ENCODE measurements at places on chromosomes 7 and 10. TPM values are rescaled to one million over a fixed set of nuclear protein-coding genes. Genes with fewer than 3 reads are reported as not detected.

CYP3A4 gene
- total RNA-seq, result not detected

CRPPA gene
- 0.99 TPM for total RNA-seq

KIAA1217 gene
- total RNA-seq, result 0.85 TPM

TMEM176A gene
- not detected for total RNA-seq

FGFBP3 gene
- 1.7 TPM for total RNA-seq

FANK1 gene
- 0.60 TPM for total RNA-seq

TUBAL3 gene
- not detected for total RNA-seq

LBX1 gene
- total RNA-seq, result not detected

HOXA7 gene
- not detected for total RNA-seq

CDH23 gene
- total RNA-seq, result 9.0 TPM

ASZ1 gene
- not detected for total RNA-seq

HIPK2 gene
- total RNA-seq, result 36.9 TPM

MYH16 gene
- not detected for total RNA-seq

NKX2-3 gene
- not detected for total RNA-seq

OR2A7 gene
- 1.2 TPM for total RNA-seq

TMEM229A gene
- not detected for total RNA-seq

CALHM3 gene
- total RNA-seq, result not detected

MEOX2 gene
- total RNA-seq, result not detected

NXPH1 gene
- total RNA-seq, result not detected

ZFAND2A gene
- total RNA-seq, result 73.6 TPM

SPDYE9 gene
- not detected for total RNA-seq

NRAP gene
- not detected for total RNA-seq

PTPN20 gene
- total RNA-seq, result 0.82 TPM

TECPR1 gene
- 76.5 TPM for total RNA-seq

ZPBP gene
- total RNA-seq, result not detected

HYAL4 gene
- total RNA-seq, result not detected

CNPY4 gene
- 22.6 TPM for total RNA-seq

C10orf143 gene
- 5.5 TPM for total RNA-seq

GPR141 gene
- 0.52 TPM for total RNA-seq

ANXA8L1 gene
- not detected for total RNA-seq

FLNC gene
- total RNA-seq, result 0.05 TPM

ZNF511 gene
- 28.1 TPM for total RNA-seq

LRRC18 gene
- not detected for total RNA-seq

GRID1 gene
- not detected for total RNA-seq

TCERG1L gene
- total RNA-seq, result not detected

ASAH2 gene
- 2.5 TPM for total RNA-seq

PNLIP gene
- total RNA-seq, result not detected

AKR1B15 gene
- not detected for total RNA-seq

CCNY gene
- total RNA-seq, result 74.4 TPM

FAM180A gene
- not detected for total RNA-seq

PSD gene
- 2.9 TPM for total RNA-seq

LRRD1 gene
- not detected for total RNA-seq

MYL7 gene
- not detected for total RNA-seq

RBM20 gene
- not detected for total RNA-seq

ELOVL3 gene
- not detected for total RNA-seq

SLC26A5 gene
- not detected for total RNA-seq

DYNC1I1 gene
- 0.31 TPM for total RNA-seq

SLC39A12 gene
- not detected for total RNA-seq

PRXL2A gene
- total RNA-seq, result 1.5 TPM

CPED1 gene
- total RNA-seq, result 0.40 TPM

SMKR1 gene
- total RNA-seq, result 0.77 TPM

IL6 gene
- total RNA-seq, result 0.57 TPM

EN2 gene
- not detected for total RNA-seq

PARD3 gene
- 8.2 TPM for total RNA-seq

PTN gene
- not detected for total RNA-seq

CUEDC2 gene
- 30.7 TPM for total RNA-seq

Data from T-helper 17 cell (primary cell).